ENCODE measurements at places on chromosomes 11 and 22. TPM values are rescaled to one million over a fixed set of nuclear protein-coding genes. Genes with fewer than 3 reads are reported as not detected.
A peak's percentile ranks its signal among the peaks of the same experiment; 100 is the strongest.

GRCh38 chr22:31088233-31088986, 7.3 kb downstream of the SMTN start:
- H3K27me3 ChIP-seq: no peaks in the 10 kb centered on the region
- no peak for DNase-seq
- H3K36me3 ChIP-seq: no peaks in the 10 kb centered on the region
- H3K4me3 ChIP-seq: no peak overlapping the region

RCOR2 gene
- 10.2 TPM for total RNA-seq

GRCh38 chr11:69003301-69003865, 9.7 kb downstream of the MRGPRF start:
- no peaks in the 10 kb centered on the region for H3K36me3 ChIP-seq
- H3K27me3 ChIP-seq: no peaks in the 10 kb centered on the region
- H3K4me3 ChIP-seq: no peak overlapping the region
- H3K27ac ChIP-seq: no peak overlapping the region

SESN3 gene
- total RNA-seq: 1.4 TPM

GVQW3 gene
- 3.2 TPM for total RNA-seq

GRCh38 chr11:103901656-103902055, 134.8 kb upstream of the DDI1 start:
- no peaks in the 10 kb centered on the region for H3K4me1 ChIP-seq
- no peaks in the 10 kb centered on the region for H3K36me3 ChIP-seq
- H3K27ac ChIP-seq: no peak overlapping the region

GRCh38 chr22:49704345-49705215, 123.1 kb downstream of the BRD1 start:
- H3K27me3 ChIP-seq: no peaks in the 10 kb centered on the region
- no peak overlapping the region for H3K4me3 ChIP-seq
- no peak overlapping the region for H3K27ac ChIP-seq
- DNase-seq: no peak
- no peaks in the 10 kb centered on the region for H3K36me3 ChIP-seq
- no peaks in the 10 kb centered on the region for H3K4me1 ChIP-seq

DNA sequence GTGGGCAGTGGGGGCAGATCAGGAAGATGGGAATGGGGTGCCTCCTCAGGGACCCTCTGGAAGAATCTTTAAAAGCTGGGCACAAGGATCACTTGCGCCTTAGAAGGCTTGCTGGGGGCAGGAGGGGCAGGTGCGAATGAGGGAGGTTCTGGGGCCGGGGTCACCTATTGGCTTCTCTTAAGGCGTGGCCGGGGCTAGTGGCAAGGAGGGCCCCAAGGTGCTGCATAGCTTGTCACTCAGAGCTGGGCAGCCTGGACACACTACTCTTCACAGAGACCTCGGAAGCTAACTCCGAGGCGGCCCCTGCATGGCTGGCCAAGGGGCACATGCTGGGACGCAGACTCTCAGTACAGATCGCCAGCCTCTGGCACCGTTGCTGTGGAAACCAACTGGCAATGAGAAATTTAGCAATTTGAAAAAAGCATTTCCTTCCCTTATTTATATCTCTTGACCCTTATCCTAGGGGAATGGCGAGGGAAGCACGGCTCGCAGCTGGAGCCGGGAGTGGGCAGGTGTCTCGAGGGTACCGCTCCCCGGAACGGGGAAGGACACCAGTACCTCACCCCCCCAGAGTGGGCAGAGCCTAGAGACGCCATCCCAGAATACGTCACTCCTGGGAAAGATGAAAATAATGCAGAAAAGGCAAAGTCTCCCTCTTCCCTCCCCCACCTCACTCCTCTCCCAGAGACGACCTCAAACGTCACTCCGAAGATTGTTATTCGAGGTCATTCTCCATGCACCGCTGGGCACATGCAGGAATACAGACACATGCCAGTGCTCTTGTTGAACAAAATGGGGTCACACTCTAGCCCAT, 188.1 kb downstream of the CTTN start:
- H3K27me3 ChIP-seq: no peaks in the 10 kb centered on the region
- H3K27ac ChIP-seq: no peak overlapping the region
- DNase-seq: no peak
- no peaks in the 10 kb centered on the region for H3K36me3 ChIP-seq
- no peak overlapping the region for H3K4me3 ChIP-seq

- H3K27me3 ChIP-seq: peaks cover 3% of the 10 kb centered on the region
- no peaks in the 10 kb centered on the region for H3K4me1 ChIP-seq
- no peak overlapping the region for H3K4me3 ChIP-seq
- no peak overlapping the region for H3K27ac ChIP-seq
- no peaks in the 10 kb centered on the region for H3K36me3 ChIP-seq
These were observed 68.5 kb downstream of the SHANK2 start for GRCh38 chr11:71183878-71184277.

DNA sequence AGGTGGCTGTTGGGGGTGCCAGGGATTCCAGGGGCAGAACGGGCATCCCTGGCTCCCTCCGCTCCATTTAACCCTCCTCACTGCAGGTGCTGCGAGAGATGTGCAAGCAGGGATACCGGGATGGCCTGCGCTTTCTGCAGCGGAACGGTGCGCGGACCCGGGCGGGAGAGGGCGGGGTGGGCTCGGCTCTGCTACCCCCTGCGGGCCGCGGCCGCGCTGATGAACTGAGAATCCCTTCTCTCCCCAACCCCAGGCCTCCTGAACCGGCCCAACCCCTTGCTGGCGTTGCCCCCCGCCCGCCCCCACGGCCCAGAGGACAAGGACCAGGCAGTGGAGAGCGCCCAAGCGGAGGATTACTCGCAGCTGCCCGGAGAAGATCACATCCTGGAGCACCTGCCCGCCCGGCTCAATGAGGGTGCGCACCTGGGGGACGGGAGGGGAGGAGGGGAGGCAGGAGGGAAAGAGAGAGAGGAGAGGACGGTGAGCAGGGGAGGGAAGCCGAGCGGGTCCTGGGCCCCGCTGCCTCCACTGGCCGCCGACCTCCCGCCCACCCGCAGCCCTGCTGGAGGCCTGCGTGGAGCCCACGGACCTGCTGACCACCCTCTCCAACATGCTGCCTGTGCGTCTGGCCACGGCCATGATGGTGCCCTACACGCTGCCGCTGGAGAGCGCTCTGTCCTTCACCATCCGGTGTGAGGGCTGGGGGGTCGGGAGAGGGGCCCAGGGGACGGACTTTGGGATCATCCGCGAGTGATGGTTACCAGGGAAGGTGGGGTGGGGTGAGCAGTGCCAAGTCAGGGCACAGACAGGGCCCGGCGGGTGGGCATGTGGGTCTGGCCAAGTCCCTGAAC, 4.1 kb upstream of the CRACR2B start:
- no peak for DNase-seq
- peaks cover 65% of the 10 kb centered on the region for H3K4me1 ChIP-seq
- H3K4me3 ChIP-seq: no peak overlapping the region
- 0 out of 2 replicates have a peak, but pooled peaks cover 2% of the 10 kb centered on the region for H3K36me3 ChIP-seq
- H3K27me3 ChIP-seq: no peaks in the 10 kb centered on the region

OSM gene
- total RNA-seq: not detected

- DNase-seq: no peak
- H3K27me3 ChIP-seq: no peaks in the 10 kb centered on the region
- H3K36me3 ChIP-seq: no peaks in the 10 kb centered on the region
- H3K4me3 ChIP-seq: no peak overlapping the region
These were observed 3.9 kb upstream of the LMO2 start for GRCh38 chr11:33895752-33896137.

TCN1 gene
- not detected for total RNA-seq

DNA sequence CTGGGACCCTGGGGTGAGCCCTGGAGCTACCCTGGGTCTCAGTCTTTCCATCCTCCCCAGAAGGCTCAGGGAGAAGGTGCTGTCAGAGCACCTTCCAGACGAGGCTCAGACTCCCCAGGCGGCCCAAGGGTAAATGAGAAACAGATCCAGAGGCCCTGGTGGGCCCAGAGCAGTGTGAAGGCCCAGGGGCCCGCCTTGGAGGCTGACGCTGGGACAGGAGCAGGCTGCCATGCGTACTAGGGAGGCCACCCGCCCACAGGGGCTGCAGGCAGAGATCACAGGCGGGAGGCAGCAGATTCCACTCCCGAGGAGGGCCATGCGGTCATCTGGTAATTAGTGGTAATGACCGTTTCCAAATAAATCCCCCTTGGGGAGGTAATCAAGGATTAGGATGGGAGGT, 5.2 kb downstream of the WNT11 start:
- H3K27ac ChIP-seq: no peak overlapping the region
- no peaks in the 10 kb centered on the region for H3K4me1 ChIP-seq
- no peaks in the 10 kb centered on the region for H3K36me3 ChIP-seq
- peaks cover 5% of the 10 kb centered on the region for H3K27me3 ChIP-seq
- H3K4me3 ChIP-seq: no peak overlapping the region

KLHL22 gene
- total RNA-seq: 14.5 TPM

- H3K4me3 ChIP-seq: peak overlapping the region; percentile 81
- H3K27ac ChIP-seq: peak overlapping the region; percentile 79
- H3K36me3 ChIP-seq: peaks cover 5% of the 10 kb centered on the region
- DNase-seq: peak; percentile 12
- peaks cover 26% of the 10 kb centered on the region for H3K4me1 ChIP-seq
- H3K27me3 ChIP-seq: no peaks in the 10 kb centered on the region
These were observed 725 bp downstream of the KDM2A start for GRCh38 chr11:67119585-67120391.

DNA sequence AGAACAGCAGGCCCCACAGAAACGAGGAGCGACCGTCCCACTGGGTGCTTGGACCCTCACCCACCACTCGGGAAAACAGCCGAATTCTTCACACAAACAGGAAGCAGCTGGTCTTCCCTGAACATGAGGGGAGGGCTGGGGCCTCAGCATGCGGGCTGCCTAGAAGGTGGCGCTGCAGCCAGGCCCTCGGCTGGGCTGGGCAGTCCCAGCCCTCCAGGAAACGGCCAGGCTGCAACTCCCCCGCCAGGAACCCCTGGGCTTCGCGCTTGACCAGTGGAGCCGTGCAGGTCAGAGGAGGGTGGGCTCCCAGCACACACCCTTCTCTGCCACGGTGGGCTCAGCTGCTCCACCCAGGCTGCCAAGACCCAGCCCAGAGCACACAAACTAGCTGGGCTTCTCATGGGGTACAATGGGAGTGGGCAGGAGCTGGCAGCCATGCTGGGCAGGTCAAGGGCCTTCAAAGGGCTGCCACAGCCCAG, 29.6 kb downstream of the IGF2 start:
- H3K4me1 ChIP-seq: no peaks in the 10 kb centered on the region
- H3K4me3 ChIP-seq: no peak overlapping the region
- H3K36me3 ChIP-seq: no peaks in the 10 kb centered on the region
- H3K27ac ChIP-seq: no peak overlapping the region

CDON gene
- total RNA-seq: 17.1 TPM

RAB39A gene
- total RNA-seq: 3.3 TPM

- no peaks in the 10 kb centered on the region for H3K36me3 ChIP-seq
- H3K27me3 ChIP-seq: no peaks in the 10 kb centered on the region
- no peak overlapping the region for H3K27ac ChIP-seq
- no peak for DNase-seq
- no peaks in the 10 kb centered on the region for H3K4me1 ChIP-seq
- no peak overlapping the region for H3K4me3 ChIP-seq
These were observed 1256.7 kb downstream of the LRRC4C start for GRCh38 chr11:40202589-40203270.

GRCh38 chr11:130635937-130636630, 187.6 kb downstream of the ADAMTS15 start:
- H3K4me1 ChIP-seq: peaks cover 61% of the 10 kb centered on the region
- no peaks in the 10 kb centered on the region for H3K36me3 ChIP-seq
- H3K27ac ChIP-seq: peak overlapping the region; percentile 99

GRCh38 chr11:16609769-16610168, 128.7 kb upstream of the C11orf58 start:
- no peak for DNase-seq
- peaks cover 54% of the 10 kb centered on the region for H3K27me3 ChIP-seq
- no peak overlapping the region for H3K27ac ChIP-seq
- H3K4me1 ChIP-seq: peaks cover 24% of the 10 kb centered on the region
- no peaks in the 10 kb centered on the region for H3K36me3 ChIP-seq
- no peak overlapping the region for H3K4me3 ChIP-seq

APOA5 gene
- total RNA-seq: 0.39 TPM

DNA sequence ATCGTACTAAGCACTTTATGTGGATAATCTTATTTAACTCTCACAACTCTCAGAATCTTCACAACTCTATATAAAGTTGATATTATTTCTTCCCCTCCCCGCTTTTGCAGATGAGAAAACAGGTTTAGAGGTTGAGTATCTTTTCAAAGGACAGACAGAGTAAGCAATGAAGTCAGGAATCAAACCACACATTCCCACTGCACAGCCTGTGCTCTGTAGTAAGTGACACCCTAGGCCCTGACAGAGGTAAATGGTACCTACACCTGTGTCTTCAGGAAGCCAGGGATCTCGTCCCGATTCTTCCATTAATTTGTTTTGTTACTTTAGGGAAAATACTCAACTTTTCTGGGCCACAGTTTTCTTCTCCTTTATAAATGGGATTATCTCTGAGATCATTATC, 172.5 kb upstream of the MTMR2 start:
- H3K27me3 ChIP-seq: no peaks in the 10 kb centered on the region
- DNase-seq: no peak
- H3K4me3 ChIP-seq: no peak overlapping the region
- no peaks in the 10 kb centered on the region for H3K4me1 ChIP-seq
- H3K36me3 ChIP-seq: no peaks in the 10 kb centered on the region

GRCh38 chr11:112321501-112322172, 61.0 kb upstream of the PLET1 start:
- no peak overlapping the region for H3K4me3 ChIP-seq
- DNase-seq: no peak
- no peaks in the 10 kb centered on the region for H3K36me3 ChIP-seq
- peaks cover 2% of the 10 kb centered on the region for H3K27me3 ChIP-seq
